ENCODE measurements at places on chromosomes 7 and 10.

- no peak for DNase-seq
These were observed 2.9 kb downstream of the SH2D4B start for GRCh38 chr10:80540618-80540980.

GRCh38 chr7:102450242-102450641 is 14.4 kb downstream of the ALKBH4 start:
- DNase-seq = no peak

DNA sequence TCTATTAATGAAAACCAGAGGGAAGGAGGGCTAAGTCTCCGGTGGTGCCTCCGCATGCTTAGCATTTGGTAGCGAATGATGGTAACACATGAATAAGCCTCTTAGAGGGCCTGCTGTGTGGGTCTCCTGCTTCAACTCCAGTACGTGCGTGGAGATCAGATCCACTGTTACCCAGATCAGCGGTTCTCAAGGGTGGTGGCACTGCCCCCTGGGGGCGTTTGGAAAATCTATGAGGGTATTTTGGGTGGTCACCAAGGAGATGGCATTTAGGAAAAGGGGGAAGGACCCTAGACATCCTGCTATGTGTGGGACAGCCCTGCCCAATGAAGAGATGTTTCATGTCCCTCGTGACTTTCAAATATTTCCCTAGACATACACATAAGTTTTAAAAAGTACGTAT is 57.1 kb upstream of the TM9SF3 start:
- DNase-seq = no peak

- no peak for DNase-seq
These were observed 109.6 kb downstream of the MYL10 start for GRCh38 chr7:101519324-101520023.

GRCh38 chr7:87934699-87935383 is 790 bp downstream of the ADAM22 start:
- peak; percentile 23 for DNase-seq

DNA sequence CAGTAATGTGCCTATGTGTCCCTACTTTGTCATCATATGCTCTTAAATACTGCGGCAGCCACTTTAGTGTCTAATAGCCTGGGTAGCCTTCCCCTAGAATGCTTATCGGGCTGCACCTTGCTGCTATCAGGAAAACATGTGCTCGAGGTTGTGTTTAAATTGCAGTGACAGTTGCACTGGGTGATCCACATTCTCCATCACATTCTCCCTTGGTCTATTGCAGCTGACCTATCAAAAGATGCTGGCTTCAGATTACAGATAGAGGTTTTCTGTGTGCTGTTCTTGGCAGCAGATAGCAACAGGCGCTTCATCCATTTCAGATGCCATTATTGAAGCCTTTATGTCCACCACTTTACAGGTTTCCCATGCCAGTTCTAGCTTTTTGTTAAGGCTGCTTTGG is 130.1 kb upstream of the MDFIC start:
- no peak for DNase-seq

DNA sequence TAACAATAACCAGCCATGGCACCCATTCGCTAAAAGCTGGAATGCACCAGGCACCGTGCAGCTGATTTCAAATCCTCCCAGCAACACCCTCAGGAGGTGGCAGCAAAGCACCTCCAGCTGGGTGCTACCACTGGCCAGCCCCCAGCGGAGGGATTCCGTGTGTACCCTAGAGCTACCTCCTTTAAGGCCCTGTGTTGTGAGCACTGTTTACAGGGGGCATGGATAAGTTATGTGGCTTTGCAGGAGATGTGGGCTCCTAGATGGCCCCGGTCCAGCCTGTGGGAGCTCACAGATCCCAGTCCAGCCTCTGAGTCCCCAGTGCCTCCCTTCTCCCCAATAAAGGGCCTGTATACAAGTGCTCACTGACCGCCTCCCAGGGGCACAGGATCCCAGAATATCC is 27.1 kb downstream of the TNRC18 start:
- no peak for DNase-seq

DNA sequence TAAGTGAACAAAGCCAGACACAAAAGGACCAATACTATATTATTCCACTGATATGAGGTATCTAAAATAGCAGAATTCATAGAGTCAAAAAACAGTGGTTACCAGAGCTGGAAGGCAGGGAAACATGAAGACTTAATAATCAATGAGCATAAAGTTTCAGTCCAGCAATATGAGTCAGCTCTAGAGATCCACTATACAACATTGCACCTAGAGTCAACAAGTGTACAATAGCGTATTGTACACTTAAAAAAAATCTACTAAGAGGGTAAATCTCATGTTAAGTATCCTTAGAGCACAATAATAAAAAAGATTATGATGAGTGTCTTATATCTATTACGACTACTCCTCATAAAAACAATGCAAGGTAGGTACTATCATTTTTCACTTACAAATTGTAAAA is 36.1 kb downstream of the C10orf90 start:
- no peak for DNase-seq

DNA sequence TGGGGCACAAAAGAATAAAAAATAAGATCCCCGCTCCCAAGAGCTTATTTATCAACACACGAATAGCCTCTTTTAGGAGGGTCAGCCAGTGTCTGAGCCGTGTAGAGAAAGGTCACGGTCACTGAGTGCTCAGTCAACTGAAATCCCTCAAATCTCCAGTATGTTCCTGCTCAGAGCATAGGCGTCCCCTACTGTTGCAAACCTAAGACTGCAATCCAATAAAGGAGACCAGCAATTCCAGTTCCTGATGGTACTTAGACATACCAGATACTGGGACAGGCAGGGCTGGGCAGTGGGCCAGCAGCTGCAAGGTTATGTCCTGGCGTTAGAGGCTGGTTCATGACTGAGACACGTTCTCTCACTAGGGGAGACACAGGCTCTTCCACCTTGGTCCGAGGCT is 93.6 kb downstream of the CACNB2 start:
- DNase-seq = no peak

GRCh38 chr10:84452003-84452402 is 123.6 kb downstream of the CCSER2 start:
- no peak for DNase-seq

DNA sequence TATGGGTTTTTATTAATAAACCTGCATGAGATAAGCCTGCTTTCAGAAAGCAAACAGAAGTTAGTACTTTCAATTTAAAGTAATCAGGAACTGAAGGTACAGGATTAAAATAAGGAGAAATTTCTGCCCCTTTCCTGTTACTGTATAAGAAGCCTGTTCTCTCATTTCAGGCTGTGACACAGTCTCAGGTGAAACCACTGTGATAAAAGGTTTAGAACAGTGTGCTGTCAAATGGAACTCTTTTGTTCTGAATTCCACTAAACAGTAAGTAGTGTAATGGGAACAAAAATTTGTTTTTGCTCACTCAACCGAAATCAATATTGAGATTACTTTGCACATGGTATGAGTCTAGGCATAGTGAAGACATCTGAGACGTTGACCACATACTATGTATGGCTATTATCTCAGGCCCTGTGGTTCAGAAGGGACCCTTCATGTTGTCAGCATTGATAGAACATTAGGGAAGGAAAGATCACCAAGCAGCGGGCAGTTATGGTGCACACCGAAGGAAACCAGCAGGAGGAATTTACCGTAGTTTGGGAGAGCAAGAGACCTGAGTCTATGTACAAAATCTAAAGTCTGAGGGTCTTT is 14.9 kb downstream of the HEPACAM2 start:
- no peak for DNase-seq

- DNase-seq = no peak
These were observed 745.8 kb downstream of the GRID1 start for GRCh38 chr10:85620807-85621206.

Data from T1000 (cell line).